Lower leg skin (tissue), 4 donors: ENCODE measurements at places on chromosomes 13 and 19. TPM values are rescaled to one million over a fixed set of nuclear protein-coding genes. Genes with fewer than 3 reads are reported as not detected.

Gene CBLC
- total RNA-seq, result 79.7 TPM

DNA sequence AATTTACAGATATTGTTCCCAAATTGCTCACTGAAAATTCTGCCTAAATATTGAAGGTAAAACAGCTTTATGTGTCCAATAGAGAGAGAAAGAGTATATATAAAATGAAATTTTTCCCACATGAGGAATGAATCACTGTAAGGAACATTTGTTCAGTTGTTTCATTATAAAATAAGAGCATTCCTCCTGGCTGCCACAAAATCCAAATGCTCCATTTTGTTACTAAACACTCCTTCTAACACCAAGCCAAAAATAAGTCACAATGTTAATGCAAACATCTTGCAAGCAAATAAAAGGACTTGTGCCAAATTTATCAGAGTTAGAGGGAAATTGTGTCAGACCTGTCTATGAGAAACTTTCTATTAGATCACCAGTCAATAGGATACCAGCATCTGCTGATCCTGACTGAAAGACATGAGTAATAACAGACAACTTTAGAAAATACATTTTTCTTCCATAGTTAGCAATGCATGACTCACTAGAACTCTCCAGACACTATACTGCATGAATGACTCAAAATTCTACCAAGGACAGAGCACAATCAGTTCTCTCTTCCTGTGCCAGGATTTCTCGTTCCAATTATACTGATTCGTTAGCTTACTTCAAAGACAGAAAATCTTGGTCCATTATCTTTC is 83.5 kb upstream of the FNDC3A start:
- DNase-seq, result no peak

- no peak for DNase-seq
Observed at GRCh38 chr13:29619995-29620394, 24.5 kb upstream of the SLC7A1 start.

DNA sequence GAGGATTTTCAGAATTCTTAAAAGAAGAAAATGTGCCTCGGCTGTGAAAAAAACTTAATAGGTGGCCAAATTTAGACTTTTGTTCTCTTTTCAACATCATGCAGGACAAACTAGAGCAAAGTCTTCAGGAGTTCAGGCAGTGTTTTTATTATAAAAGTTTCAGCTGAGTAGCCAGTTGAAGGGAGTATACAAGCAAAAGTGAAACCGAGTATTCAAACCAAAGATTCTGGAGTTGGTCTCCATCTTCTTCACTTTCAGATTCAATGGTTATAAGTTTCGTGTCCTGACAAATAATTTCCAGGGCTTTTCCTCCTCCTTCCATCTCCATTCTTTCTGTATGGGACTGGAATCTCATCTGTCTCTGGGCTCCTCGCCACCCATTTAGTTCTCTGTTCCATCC is 379.7 kb downstream of the GPC5 start:
- DNase-seq, result no peak

Gene ZNF223
- 5.3 TPM for total RNA-seq

DNA sequence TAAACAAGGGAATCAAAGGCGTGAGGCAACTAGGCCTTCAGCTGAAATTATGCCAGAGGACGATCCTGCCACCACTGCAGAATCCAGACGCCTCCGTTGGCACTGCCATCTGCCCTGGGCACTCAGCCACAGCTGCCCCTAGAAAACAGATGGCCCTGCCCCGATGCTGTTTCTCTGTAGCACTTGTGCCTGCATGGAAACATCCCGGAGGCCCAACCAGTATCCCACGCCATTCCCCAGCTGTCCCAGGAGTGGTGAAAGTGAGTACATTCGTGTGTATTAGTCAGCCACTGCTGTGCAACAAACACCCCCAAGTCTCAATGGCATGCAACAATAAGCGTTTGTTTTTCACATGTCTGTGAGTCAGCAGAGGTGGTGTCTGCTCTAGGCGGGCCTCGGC is 8.9 kb upstream of the CRTC1 start:
- no peak for DNase-seq

GRCh38 chr13:113744197-113745000 is 14.6 kb upstream of the TMEM255B start:
- no peak for DNase-seq

DNA sequence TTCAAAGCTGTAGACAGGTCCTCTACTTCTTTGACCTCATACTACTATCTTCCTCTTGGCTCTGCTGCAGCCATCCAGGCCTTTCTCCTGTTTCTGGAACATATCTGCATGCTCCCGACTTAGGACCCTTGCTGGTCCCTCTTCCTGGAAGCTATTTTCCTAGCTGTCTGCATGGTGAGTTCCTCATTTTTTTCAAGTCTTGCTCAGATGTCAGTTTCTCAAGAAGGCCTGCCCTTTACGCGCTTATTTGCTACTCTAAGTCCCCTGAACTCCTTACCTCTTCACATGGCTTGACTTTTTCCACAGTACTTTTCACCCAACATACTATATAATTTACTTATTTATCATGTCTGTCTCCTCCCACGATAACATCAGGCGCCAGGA is 31.4 kb downstream of the DNAJC3 start:
- no peak for DNase-seq

DNA sequence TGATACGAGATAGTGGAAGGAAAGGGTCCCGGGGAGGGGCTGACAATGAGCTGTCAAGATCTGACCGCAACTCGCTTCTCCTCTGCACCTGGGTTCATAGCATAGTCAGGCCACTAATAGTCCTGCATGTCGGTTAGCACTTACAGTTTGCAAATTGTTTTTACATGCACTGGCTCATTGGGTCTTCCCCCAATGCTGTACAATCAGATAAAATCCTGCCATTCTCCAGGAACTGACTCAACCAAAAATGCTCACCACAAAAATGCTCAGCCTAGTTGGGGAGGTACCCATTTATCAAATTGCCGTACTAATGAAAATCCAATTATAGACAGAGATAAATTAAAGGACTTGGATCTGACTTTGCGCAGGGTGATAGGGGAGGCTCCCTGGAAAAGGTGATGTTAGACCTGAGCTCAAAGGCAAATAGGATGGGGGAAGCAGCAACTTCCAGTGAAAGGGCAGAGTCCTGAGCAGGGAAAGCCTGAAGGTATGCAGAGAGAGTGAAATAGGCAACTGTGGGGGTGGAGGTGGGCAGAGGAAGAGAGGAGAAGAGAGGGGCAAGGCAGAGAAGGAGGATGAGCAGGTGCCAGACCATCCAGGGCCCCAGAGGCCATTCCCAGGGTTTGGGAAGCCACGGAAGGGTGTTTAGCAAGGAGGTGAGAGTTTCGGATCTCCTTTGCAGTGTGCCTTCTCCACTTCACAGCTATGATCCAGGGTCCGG is 326.1 kb upstream of the TSHZ3 start:
- no peak for DNase-seq

- DNase-seq, result no peak
Observed at GRCh38 chr13:58994777-58995176, 1169.0 kb downstream of the DIAPH3 start.

DNA sequence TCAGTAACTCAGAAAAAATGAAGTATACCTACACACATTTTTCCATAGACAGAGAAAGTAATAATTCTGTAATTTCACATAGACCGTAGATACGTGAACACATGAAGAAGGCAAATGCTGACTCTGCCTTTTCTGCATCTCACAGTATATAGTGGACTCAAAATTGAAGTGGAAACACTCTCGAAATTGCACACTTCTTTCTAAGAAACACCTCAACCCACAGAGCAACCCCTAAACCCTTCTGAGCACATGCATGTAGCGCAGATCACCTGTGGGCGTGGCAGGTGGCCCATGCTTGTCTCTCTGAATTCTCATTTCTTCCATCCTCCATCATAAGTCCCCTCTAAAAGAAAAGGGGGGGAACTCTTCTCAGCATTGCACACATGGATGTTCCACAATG is 34.7 kb downstream of the COL4A1 start:
- DNase-seq, result peak; percentile 7

Gene KRTDAP
- total RNA-seq, result 17,439 TPM

GRCh38 chr19:19540715-19541515 is 2.9 kb downstream of the CILP2 start:
- DNase-seq, result no peak

GRCh38 chr19:24166055-24166454 is 79.1 kb downstream of the ZNF254 start:
- no peak for DNase-seq
